ENCODE measurements at places on chromosomes 7 and 10.

- DNase-seq = peak; percentile 42
Measured at GRCh38 chr10:102230861-102231356, 4.8 kb downstream of the ELOVL3 start.

- peak; percentile 17 for DNase-seq
Measured at GRCh38 chr7:40644454-40645188, 509.8 kb downstream of the SUGCT start.

DNA sequence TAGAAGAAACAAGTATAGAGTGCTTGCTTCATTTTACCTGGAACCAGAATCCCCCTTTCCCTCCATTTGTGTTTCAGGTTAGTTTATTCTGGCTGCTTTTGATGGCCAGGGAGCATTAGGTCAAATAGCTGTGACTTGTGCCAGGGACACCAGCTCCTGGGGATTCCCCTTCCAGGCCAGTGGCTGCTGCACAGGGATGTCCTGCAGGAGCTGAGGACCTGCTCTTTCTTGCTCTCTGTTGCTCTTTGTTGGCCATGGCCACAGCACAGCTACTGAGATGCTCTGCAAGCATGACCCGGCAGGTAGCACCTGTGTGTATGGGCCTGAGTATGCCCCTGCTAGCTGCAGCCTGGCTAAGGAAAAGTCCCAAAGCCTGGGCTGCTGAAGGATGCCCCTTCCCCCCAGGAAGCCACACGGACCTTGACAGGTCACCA is 208.9 kb downstream of the EBF3 start:
- DNase-seq = no peak

DNA sequence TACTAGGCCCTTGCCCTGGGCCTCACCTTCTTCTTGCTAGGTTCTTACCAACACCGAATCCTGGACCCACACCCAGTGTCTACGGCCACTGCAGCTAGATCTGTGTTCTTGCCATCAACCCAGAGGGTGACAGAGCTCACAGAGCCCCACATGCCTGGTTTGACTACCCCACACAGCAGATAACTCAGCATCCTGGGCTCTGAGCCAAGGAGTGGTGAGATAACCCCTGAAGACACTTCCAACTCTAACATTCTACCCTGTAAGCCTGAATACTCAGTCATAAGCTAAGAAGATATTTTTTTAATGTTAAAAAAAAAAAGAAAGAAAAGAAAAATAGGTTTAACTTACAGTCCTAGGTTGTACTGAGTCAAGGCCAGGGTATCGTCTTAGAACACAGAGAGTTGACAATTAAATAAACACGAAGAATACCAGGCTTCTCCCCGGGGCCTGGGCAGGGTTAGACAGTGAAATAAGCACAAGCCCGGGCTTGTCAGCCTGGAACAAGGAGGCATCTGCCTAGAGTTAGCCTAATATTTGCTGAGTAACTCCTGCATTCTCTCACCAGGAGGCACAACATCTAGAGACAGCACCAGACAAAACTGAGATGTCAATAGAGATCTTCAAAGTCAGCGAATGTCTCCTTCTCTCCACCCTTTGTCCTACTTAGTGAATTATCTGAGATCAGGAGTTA is 556.5 kb upstream of the LRRN3 start:
- peak; percentile 27 for DNase-seq

GRCh38 chr7:124700655-124701054 is 64.9 kb downstream of the GPR37 start:
- DNase-seq = no peak

DNA sequence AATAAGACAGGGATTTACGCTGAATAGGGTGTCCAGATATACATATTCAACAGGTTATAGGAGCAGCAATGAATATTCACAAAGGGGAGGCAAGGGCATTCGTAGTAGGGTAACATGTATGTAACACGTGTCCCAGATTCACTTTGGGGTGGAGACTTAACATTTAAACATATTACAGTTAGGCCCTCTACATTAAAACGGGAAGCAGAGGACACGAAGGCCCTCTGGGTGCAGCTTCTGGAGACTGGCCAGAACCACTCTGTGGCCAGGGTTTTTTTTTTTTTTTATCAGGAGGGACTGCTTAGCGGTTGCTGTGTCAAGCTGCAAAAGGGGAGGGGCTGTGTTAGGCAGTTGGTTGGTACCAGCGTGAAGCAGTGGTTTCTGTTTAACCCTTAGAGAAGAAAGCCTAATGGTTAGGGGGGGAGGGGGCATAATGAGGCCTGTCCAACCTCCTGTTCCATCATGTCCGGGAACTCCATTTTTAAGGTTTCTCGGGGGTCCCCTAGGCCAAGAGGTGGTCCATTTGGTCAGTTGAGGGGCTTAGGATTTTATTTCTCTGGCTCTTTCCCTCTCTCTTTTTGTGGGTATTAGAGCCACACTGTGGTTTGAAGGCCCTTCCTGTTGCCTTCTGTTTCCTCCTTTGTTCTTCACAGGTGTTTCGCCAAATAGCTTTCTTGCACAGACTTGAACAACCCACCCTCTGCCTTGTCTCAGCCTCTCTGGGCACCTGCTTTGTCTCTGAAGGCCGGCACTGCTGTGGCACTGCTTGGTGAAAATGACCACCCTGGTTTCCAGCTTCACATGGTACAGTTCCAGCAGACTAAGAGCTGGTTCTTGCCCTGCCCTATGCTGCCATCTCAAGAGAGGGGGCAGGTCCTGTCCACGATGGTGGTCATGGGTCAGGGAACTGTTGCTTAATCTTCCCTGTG is 26.4 kb downstream of the PRF1 start:
- no peak for DNase-seq

DNA sequence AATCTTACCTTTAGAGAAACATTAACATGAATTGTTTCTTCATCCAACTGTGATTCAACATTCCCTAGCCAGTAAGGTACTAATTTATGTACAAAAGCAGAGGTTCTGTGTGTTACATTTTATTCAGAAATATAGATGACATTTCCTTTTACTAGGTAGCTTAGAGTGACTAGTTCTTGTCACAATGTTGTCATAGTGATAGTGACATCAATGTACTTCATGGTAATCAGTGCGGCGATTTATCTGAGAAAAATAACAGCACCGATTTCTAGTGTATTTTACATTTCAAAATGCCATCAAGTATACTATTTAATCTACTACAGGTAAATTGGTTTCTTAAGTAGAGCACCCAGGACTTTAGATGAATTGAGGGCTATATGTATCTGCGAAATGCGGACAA is 72.1 kb upstream of the DGKB start:
- no peak for DNase-seq

- no peak for DNase-seq
Measured at GRCh38 chr10:122454071-122454470, 382 bp upstream of the ARMS2 start.

GRCh38 chr7:98213888-98214810 is 2.9 kb downstream of the BHLHA15 start:
- DNase-seq = no peak

GRCh38 chr7:30510124-30511075 is 5.8 kb upstream of the GGCT start:
- DNase-seq = peak; percentile 54

DNA sequence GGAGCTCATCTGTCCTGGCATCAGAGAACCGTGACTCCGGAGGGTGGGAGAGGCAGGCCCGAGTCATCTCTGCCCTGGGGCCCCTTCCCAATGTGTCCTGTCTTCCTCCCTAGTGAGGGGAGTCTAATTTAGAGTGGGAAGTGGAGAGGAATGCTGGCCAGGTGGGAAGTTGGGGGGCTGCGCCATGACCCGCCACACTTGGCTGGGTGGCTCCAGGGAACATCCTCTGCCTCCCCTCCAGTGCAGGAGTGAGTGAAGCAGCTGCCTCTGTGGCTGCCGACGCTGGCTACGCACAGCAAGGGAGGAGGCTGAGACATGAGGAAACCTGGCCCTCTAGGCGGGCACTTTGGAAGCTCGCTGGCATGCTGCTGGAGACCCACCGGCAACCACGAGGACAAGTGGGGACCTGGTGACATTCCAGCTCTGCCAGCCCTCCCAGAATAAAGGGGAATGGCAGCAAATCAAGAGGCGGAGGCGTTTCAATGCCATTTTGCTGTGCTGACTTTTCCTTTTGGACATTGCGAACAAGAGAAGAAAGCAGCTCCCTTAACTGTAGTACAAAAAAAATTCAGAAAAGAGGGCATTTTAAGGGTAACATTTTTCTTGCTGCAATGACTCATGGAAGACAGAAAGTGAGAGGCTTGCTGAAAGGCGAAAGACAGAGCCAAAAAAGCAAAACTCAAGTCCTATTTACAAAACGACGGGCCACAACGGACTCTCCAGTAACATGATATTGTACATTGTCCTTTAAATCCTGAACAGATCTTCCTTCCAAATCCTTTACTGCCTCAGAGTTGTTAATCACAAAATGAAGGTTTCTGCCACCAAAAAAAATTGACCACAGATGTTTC is 121.2 kb upstream of the PITRM1 start:
- DNase-seq = peak; percentile 9

DNA sequence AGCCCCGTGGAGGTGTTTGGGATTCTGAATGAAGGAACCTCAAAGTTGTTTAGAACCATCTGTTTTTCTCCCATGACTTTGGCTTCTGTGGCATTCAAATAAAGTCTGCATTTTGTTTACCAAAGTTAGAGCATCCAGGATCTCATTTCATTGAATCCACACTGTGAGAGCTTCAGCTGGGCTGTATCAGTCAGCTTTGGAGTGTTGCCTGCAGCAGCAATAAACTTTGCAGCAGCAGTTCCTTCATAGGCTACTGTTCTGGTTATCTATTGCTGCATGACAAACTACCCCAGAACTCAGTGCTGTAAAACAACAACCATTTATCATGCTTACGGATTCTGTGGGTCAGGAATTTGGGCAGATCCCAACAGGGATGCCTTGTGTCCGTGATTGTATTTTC is 1575.2 kb upstream of the LRRTM3 start:
- no peak for DNase-seq

GRCh38 chr10:123117644-123118417 is 17.9 kb upstream of the HMX3 start:
- no peak for DNase-seq

- no peak for DNase-seq
Measured at GRCh38 chr7:30743371-30744074, 8.4 kb upstream of the INMT start.

GRCh38 chr7:92319243-92319642 is 73.5 kb downstream of the ANKIB1 start:
- no peak for DNase-seq

DNA sequence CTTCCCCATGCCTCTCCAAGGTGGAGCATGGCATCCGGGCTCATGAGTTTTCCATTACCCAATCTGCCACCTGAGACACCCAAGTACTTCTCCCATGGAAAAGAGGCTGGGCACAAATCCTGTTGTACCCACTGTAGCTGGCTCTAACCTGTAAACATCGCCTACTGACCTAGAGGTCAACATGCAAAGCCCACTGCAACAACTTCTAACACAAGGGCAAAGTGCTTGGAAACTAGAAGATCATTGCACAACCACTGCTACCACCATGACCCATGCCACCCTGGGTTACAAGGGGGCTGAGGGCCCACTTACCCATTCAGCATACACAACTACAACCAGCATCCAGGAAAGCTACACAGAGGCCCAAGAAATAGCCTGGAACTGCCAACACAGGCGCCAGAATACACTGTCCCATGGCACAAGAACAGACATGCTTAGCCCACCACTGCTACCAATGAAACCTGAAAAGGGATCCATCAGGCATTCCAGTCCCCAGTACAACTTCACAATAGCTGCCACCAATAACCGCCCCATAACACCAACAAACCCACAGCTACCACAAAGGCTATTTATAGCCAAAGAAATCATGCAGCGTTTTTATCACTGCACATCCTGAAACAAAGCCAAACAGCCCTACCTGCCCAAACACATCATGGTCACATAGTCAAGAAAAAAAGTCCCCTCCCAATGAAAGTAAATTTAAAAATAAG is 63.4 kb downstream of the RNF32 start:
- no peak for DNase-seq

- no peak for DNase-seq
Measured at GRCh38 chr10:58240531-58240930, 27.2 kb downstream of the IPMK start.

- DNase-seq = no peak
Measured at GRCh38 chr10:52031771-52032170, 282.3 kb upstream of the DKK1 start.

DNA sequence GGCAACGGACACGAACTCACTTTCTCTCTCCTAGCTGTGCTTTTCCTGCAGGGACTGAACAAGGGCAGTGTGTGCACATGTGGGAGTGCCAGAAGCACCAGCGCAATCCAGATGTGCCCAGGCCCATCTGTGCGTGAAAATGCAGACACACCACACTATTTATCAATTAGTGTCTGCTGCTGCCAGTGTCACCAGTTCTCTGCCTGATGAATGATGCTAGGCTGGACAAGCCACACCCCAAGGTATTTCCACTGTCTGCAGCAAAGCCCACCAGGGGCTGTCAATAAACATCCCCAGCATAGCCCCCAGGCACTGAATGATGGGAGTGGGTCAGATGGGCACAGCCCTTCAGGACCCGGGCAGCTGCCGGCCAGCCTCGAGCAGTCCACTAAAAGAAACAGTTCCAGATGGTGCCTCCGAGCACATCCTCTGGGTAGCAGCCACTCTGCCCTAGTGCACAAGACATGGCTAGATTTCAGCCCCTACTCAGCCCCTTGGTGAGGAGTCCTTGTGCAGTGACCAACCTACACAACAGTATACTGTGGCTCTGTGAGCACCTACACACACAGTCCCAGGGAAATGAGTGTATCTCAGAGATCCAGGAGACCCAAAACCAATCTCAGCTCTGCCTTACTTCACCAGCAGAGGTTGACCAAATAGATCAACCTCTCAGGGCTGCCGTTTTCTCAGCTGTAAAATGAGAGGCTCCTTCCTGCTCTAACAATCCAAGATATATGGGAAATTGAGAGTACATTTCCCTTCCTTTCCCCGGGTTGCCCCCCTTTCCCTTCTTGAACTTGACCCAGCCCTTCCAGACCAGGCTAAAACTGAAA is 314.7 kb downstream of the PLXNA4 start:
- no peak for DNase-seq

DNA sequence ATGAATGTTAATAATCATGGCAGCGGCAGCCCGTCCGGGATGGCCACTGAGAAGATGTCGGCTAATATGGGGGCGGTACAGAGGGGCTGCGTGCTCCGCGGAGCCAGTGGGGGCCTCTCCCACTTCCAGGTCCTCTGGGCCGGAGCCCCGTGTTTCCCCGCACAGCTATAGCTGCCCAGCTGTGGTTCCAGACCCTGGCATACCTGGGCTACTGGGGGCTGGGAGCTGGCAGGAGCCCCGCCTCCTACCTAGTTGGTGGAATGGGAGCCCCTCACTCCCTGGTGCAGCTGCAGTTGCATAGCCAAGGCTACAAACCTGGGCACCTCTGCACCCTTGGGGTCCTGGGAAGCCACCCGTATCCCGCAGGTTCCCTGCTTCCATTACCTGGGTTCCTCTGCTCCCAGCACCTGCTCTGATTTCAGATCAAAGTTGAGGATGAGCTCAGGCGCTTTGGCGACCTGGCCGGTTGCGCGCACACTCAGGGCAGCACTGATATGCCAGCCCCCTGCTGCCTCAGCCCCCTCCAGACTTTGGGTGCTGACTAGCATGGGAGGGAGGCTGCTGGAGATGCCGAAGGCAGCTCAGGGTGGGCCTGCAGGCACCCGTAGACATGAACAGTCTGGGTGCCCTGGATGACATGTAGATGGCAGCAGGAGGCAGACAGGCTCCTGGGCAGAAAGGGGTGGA is 236.5 kb upstream of the SEMA3D start:
- DNase-seq = no peak

GRCh38 chr7:45922810-45923209 is 1.7 kb upstream of the IGFBP3 start:
- DNase-seq = no peak
